ENCODE measurements at places on chromosomes 13 and 19.

GRCh38 chr13:107069108-107069776 is 501.3 kb upstream of the ARGLU1 start:
- DNase-seq, result peak; percentile 15

GRCh38 chr13:86193281-86193680 is 394.1 kb upstream of the SLITRK6 start:
- DNase-seq, result no peak

GRCh38 chr13:40770609-40770933 is 419 bp downstream of the MRPS31 start:
- DNase-seq, result no peak

GRCh38 chr13:45257638-45258333 is 56.9 kb upstream of the KCTD4 start:
- DNase-seq, result peak; percentile 57

- DNase-seq, result no peak
Measured at GRCh38 chr19:338421-338820, 6.2 kb downstream of the MIER2 start.

DNA sequence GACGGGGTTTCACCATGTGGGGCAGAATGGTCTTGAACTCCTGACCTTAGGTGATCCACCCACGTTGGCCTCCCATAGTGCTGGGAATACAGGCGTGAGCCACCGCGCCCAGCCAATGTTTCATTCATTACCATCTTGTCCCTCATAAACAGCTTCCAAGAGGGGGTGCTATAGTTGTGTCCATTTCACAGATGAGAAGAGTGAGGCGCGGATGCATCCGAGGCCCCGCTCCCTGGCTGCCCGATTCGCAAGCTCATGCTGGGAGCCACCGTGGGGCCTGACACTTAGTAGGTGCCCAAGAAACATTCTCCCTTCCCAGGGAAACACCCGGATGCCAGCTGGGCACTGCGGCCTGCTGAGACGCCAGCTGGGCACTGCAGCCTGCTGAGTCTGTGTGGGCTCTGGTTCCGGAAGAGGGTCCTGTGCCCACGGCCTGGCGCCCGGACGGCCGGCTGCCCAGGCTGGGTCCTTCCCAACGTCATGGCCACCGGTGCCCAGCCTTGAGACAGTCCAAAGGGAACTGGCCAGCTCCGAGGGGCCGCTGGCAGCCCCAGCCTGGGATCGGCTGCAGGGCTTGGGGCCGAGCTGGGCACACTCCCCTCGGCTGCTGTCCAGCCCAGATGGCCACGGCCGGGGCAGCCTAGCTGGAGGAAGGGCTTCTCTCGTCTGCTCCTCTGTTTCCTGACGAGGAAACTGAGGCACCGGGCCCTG is 54.7 kb downstream of the NFIC start:
- DNase-seq, result no peak

DNA sequence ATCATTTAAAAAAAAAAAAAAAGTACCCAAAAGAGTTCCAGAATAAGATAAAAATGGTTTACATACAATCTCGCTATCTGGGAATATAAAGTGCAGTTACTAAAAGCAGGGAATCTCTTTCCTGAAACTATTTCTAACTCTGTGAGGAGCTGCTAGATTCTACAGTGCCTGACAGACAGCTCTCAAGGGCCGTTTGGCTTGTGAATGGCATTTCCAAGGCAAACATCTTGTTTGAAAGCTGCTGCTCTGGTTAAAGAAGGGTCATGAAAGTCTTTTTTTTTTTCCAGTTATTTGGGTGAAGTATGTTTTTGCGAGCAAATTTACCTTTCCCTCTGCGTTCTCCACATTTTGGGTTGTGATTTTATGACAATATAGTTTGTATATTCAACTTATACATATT is 29.0 kb upstream of the CEACAM21 start:
- no peak for DNase-seq

GRCh38 chr19:30154410-30154809 is 212.4 kb downstream of the URI1 start:
- no peak for DNase-seq

DNA sequence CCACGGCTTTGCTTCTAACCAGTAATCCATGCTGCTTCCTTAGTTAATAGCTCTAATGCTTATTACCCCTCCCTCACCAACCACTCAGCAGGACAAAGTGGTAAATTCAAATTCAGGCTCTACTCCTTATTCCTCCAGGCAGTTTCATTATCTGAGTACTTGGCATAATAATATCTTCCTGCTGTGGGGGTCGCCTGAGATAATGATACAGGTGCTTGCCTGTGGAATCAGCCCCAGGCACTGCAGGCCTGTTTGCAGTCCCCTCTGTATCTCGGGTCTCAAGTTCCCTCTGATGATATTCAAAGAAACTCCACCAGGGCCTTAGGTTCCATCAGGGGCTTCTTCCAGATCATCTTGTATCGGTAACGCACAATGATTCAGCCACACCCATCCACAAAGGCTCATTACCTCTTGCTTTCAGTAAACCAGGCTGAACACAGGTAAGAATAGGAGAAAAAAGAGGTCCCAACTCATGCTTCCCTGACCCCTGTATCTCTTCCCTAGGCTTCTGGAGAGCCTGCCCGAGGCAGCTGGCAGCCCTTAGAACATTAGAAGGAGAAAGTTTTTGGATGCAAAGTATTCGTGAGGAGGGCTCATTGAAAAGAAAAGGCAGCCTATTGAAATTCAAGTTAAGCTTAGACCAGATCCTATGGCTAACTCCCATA is 14.3 kb upstream of the FOXO1 start:
- DNase-seq, result no peak

DNA sequence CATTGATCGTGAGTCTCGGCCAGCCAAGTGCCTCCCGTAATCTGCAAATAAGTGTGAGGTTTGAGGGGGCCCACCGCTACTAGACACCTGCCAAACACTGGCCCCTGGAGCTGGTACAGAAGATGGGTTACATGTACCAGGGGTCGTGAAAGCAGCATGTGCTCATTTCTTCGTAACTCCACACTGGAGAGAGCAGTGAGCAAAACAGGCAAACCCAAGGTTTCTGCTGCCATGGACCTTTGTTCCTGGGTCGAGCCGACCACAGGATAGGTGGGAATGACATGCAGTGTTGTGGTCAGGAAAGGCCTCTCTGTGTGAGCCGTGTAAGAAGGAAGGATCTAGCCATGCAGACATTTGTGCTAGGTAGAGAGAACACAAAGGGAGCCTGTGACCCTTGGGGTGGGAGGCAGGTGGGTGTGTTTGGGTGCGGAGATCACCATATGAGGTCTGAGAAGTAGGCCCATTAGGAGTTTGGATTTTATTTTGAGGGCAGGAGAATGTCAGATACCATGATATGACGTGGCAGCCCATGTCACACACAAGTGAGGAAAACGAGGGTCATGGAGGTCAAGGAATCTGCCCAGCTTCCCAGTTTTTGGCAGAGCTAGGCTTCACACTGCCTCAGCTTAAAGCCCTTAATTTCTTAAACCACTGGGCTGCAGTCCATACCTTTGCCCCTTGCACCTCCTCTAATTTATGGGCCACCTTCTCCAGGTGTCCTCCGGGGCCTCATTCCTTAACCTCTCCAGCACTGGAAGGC is 919 bp downstream of the GTF3A start:
- peak; percentile 29 for DNase-seq

DNA sequence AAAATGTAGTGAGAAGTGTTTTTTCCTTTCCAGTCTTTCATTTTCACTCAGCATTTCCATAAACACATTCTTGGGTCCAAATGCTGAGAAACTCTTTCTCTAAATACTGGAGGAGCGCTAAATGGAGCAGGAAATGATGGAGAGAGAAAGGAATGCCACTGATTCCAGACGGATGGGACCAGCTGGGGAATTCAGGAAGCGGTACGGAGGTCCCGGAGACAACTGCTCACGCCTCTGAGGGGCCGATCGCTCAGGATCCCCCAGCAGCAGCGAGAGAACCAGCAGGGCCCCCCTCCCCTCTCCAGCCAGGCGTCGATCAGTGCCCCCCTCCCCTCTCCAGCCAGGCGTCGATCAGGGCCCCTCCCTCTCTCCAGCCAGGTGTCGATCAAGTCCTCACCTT is 13.2 kb downstream of the RASA3 start:
- DNase-seq, result peak; percentile 90

- no peak for DNase-seq
Measured at GRCh38 chr19:29634423-29635130, 28.5 kb downstream of the POP4 start.

GRCh38 chr13:67935626-67936025 is 705.5 kb upstream of the PCDH9 start:
- no peak for DNase-seq

GRCh38 chr13:109276261-109276660 is 510.1 kb downstream of the IRS2 start:
- DNase-seq, result no peak

DNA sequence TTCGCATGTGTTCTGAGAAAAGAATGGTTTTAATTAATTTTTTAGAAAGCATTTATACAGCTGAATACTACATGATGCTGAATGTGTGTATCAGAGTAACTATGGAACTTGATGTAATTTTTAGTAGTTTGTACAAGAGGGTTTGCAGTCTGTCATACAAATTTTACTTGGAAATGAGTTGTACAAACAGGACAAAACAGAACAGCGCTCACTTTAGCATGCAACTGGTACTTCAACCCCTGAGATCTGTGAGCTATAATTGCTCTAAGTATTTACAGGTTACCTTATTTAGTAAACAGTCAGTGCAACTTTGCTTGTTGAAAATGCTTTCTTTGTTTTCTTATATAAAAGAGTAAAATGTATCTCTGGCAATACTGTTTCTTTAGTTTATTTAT is 706 bp downstream of the TNFRSF19 start:
- peak; percentile 62 for DNase-seq

- peak; percentile 96 for DNase-seq
Measured at GRCh38 chr19:1028062-1028926, 1.9 kb downstream of the CNN2 start.

- DNase-seq, result no peak
Measured at GRCh38 chr13:34114581-34114980, 296.6 kb downstream of the RFC3 start.

DNA sequence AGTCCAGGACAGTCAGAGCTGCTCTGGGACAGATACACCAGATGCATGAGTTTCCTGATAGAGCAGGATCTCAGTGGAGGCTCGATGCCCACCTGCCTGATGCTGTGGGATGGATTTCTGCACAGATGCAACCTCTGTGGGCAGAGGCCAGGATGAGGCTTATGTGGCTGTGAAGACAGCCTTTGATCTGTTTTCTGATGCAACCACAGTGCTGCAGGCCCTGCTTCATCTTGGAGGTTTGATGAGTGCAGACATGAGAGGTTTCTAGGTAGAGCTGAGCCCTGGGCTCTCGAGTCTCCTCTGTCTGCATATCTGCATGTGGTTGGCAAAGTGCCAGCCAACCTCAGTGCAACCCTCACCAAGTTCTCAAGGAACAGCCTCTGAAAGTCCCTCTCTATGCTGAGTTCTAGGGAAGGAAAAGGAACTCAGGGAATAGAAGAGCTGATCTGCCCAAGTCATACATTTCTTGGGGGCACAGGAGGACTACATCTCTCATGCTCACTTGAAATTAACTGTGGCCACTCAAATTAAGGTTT is 23.1 kb upstream of the TSHZ3 start:
- no peak for DNase-seq

Data from fibroblast of lung (primary cell).